ENCODE measurements at places on chromosomes 5 and 9.

DNA sequence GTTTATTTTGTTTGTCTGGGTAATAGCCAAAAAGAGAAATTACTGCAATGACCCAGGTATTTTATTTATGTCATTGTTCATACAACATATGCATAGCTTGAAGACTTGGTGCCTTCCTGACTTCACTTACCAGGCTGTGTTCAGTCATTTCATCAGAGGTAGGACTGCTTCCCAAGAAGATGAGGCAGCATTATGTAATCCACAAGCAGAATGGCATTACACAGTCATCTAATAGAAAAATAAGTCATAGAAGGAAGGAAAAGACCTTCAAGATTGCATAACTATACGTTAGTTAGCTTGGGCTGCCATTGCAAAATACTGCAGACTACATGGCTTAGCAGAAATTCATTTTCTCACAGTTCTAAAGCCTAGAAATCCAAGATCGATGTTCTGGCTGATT, 167.5 kb downstream of the NMUR2 start:
- DNase-seq = peak; percentile 45

DNA sequence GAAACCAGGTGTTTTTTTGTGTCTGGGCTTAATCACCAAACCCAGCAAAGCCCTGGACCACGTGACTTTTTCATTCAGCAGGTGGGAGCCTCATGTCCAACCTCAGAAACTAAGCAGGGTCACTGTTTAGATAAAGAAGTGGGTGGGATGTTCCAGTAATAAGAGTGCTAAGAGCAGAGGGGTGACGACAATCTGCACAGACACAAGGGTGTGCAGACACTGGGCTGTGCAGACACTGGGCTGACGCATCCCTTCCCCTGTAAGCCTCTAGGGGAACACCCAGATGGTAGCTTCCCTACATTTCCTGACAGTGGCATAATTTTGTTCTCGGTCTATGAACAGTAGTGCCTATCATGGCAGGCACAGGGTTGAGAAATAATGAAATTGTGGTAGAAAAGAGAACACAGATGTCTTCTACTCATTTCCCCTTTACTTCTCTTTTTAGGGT, 85.1 kb downstream of the SAXO1 start:
- peak; percentile 72 for DNase-seq

DNA sequence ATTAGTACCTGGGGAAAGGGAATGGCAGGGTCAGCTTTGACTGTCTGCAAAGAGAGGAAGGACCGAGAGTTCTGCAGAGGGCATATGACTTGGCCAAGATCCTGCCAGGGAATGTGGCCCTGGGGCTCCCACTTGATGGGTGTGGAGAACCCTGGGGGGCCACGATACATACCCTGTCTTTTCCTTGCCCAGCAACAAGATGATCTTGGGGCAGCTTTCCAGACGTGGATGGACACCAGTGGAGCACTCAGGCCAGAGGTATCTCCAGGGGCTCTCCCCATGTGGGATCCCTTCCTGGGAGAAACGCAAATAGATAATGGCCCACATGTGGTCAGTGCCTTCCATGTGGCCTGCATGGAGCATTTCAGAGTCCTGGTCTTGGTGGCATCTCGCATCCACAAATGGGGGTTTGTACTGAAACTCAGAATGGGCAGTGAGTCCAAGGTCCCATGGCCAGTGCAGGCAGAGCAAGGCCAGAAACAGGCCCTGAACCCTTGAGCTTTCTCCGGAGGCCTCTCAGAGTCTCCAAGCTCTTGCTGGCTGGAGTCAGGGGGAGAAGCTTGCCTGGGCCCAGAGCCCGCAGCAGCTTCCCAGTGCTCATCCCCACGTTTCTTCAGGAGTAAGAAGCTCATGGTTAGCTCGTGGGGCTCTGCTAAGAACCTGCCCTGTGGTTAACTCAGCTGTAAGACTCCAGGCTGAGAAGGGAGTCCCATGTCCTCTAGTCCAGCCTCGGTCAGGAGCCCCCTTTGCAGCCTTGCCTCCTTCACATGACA, 18.3 kb upstream of the ORM1 start:
- no peak for DNase-seq

- DNase-seq = no peak
Observed at GRCh38 chr5:71528206-71528605, 58.9 kb upstream of the MCCC2 start.

GRCh38 chr5:131373265-131373664, 109.4 kb downstream of the CDC42SE2 start:
- DNase-seq = no peak

- no peak for DNase-seq
Observed at GRCh38 chr5:97714424-97714823, 531.4 kb upstream of the RIOK2 start.

DNA sequence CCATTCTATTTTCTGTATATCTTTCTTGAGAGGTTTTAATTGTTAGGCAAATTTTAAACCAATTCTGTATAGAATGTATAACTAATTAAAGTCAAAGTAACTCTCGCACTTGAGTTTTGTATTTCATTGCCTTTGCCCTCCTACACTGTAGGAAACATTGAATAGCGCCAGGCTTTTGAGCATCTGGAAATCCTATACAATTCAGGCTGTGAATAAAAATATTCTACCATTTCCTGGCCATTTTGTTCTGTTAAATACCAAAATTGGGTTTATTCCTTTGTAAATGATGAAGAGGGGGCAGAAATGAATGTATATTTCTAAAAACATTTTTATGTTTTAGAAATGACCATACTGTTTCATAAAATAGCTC, 571.8 kb upstream of the CLINT1 start:
- DNase-seq = no peak

DNA sequence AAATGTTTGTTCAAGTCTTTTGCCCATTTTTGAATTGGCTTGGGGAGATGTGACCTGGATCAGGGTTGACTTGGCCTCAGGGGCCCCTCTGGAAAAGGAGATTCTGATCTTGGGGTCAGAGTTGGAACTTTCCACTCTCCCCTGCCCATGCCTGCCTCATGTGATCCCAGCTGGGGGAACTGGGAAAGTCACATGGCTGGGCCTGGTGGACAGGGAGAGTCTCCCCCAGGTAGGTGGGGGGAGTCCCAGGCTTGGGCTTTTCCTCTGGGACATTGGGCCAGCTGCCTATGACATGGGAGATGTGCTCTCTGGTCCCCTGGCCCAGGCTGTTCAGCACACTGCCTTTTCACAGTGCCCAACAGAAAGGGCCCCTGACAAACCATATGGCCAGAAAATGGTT, 60.7 kb downstream of the NDST1 start:
- DNase-seq = no peak

DNA sequence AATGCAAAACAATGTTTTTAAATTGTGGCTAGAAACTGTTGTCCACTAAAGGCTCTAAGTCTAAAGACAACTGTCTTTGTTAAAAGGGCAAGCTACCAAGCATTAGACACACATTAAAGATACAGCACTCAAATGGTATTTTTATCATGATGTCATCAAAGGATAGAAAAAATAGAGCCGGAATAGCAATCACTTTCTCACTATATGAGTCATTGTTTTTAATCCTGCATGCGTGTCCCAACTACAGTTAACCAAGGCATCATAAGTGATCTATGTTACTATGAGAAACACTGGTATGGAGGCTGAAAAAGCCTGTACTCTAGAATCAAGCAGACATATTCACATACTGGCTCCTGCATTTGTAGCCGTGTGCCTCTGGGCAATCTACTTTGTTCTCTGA, 1.9 kb upstream of the PJA2 start:
- DNase-seq = peak; percentile 50

GRCh38 chr9:101566904-101567724, 27.7 kb downstream of the PPP3R2 start:
- DNase-seq = peak; percentile 46

DNA sequence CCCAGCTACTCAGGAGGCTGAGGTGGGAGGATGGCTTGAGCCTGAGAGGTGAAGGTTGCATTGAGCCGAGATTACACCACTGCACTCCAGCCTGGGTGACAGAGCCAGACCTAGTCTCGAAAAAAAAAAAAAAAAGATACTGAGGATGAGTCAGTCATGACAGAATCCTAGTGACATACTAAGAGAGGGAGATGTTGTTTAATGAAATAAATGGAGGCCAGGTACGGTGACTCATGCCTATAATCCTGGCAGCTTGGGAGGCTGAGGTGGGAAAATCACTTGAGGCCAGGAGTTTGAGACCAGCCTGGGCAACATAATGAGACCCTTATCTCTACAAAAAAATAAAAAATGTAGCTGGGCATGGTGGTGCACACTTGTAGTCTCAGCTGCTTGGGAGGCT, 107.2 kb downstream of the ZFAND5 start:
- DNase-seq = no peak

GRCh38 chr9:16321461-16322119, 548.9 kb downstream of the BNC2 start:
- DNase-seq = peak; percentile 81

DNA sequence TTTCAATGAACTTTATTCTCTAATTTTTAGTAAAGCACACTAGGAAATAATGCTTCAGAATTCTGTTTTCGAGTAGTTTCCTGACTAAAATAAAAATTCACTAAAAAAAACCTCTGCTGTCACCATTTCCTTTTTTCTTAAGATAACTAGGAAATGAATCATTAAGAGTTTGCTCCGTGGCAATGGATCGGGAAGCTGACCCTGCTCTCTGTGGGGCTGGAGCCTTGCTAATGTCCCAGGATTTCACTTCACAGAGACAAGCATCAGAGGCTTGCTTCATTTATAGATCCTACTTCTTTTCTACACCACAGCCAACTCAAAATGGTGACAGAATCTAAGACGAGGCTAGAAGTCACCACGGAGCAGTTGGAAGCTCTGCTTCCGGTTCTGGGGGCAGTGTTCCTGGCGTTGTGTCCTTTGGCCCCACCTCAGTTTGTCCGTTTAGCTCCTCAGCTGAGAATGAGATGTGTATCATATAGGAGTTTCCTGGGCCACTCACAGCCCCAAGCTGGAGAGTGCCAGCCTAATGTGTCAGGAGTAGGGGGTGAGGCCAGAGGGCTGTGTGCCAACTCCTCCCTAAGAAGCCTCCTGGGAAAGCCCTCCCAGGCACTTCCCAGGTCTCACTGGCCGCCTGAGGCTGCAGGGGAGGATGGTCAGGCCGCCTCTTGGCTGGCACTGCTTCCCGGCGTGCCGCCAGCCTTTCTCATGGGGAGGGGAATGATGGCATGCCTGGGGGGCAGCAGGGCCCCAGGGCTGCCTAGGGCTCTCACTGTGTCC, 19.6 kb downstream of the TENT4A start:
- no peak for DNase-seq

DNA sequence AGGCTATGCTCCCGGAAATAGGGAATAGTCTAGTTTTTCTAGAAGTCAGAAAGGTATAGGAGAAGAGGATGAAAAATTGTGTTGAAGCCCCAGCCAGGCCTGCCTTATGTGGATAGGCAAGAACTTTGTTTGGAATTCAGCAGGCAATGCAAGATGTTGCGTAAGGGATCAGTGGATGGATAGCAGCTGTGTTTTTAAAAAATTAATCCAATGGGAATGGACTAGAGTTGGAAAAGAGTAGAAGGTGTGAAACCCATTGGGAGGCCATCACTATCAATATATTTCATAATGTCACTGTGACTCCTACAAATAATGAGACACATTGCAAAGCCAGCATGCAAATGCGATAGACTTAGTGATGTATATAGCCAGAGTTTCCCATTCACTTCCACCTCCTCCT, 281.9 kb downstream of the MARCHF11 start:
- no peak for DNase-seq

- DNase-seq = no peak
Observed at GRCh38 chr5:159031513-159031912, 68.2 kb downstream of the EBF1 start.

- peak; percentile 26 for DNase-seq
Observed at GRCh38 chr5:59760785-59761348, 132.7 kb downstream of the PDE4D start.

Measured in NB4 (cell line).